ENCODE measurements at places on chromosomes 1 and 21. TPM values are rescaled to one million over a fixed set of nuclear protein-coding genes. Genes with fewer than 3 reads are reported as not detected.

Gene ACTL8
- 0.55 TPM for total RNA-seq

Gene SYT14
- total RNA-seq: 1.4 TPM

Gene ILDR2
- total RNA-seq: not detected

Gene INSRR
- total RNA-seq: not detected

Gene CLDN17
- total RNA-seq: not detected

Gene ZNF683
- total RNA-seq: not detected

Gene IL12RB2
- not detected for total RNA-seq

Gene PDE4B
- 1.2 TPM for total RNA-seq

Gene CFAP74
- 3.0 TPM for total RNA-seq

Gene GORAB
- 6.8 TPM for total RNA-seq

Gene TEX38
- not detected for total RNA-seq

Gene SPRR5
- not detected for total RNA-seq

Gene ABCA4
- 20.0 TPM for total RNA-seq

Gene NPL
- 3.0 TPM for total RNA-seq

Gene PDPN
- total RNA-seq: not detected

Gene AADACL4
- not detected for total RNA-seq

Gene FLG
- total RNA-seq: not detected

Gene S100A10
- 966 TPM for total RNA-seq
